ENCODE measurements at places on chromosomes 1 and 21.
A peak's percentile ranks its signal among the peaks of the same experiment; 100 is the strongest.

DNA sequence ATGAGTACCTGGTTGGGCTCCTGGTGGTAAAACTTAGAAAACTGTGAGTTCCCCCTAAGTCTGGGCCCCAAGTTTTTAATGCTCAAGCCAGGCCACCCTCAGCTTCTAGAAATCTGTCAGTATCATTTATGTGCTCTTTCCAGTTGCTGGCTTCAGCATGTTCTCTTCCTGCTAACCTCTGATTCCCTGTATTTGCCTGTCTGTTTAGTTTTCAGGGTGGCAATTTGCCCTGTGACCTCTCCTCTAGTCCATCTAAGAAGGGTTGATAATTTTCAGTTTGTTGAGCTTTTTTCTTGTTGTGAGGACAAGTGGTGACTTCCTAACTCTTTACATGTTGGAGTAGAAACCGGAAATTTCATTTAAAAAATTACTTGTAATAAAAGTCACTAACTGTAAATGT is 16.0 kb upstream of the S100A10 start:
- no peak for DNase-seq

- no peak for DNase-seq
Observed at GRCh38 chr1:168560370-168560769, 16.0 kb upstream of the XCL1 start.

DNA sequence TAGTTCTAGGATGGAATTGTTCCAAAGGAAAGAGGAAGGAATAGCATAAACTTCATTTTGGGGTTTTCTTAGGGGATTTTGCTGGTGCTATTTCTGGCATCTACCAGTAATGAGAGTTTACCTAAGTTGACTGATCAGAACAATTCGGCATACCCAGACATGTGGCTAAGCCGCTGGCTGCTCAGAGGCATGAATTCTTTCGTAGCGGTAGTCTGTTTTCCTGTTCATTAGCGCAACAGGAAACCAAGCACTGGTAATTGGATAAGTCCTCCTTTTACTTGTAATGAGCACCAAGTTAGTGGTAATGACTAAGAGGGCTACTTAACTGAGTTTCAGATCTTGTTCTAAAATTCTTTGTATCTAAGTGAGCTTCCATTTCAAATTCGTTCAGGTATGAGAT is 38.6 kb downstream of the C21orf91 start:
- DNase-seq, result no peak

DNA sequence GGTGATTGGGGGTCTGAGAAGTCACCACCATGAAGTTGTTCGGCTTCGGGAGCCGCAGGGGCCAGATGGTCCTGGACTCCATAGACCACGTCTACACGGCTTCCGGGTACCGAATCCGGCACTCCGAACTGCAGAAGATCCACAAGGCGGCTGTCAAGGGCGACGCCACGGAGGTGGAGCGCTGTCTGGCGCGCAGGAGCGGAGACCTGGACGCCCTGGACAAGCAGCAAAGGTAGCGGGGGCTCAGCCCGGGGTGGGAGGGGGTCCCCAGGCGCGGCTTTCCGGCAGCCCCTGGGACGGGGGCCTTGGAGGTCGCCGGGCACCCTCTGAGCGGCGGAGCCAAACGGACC is 146.5 kb downstream of the LIPI start:
- no peak for DNase-seq

GRCh38 chr1:195663549-195664280 is 944.5 kb downstream of the KCNT2 start:
- DNase-seq, result no peak

- no peak for DNase-seq
Observed at GRCh38 chr1:25128121-25128621, 104.1 kb downstream of the SYF2 start.

GRCh38 chr1:161787355-161787754 is 21.2 kb downstream of the ATF6 start:
- DNase-seq, result no peak

GRCh38 chr1:87575528-87575927 is 246.8 kb downstream of the LMO4 start:
- no peak for DNase-seq

DNA sequence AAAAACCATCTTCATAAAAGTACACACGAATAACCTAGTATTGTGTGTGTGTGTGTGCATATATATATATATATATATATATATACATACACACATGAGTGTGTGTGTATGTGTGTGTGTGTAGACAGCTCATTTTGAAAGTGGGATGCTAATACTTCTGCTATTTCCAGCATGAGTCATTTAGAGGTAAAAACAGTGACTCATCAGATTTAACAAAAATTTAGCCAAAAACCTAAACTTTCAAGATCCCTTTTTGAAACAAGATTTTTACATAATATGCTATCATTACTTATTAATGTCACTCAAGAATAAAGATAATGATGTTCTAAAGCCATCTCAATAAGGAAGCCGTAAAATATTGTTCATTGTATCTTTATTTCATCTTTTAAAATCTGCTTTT is 35.6 kb upstream of the ADGRL4 start:
- no peak for DNase-seq

DNA sequence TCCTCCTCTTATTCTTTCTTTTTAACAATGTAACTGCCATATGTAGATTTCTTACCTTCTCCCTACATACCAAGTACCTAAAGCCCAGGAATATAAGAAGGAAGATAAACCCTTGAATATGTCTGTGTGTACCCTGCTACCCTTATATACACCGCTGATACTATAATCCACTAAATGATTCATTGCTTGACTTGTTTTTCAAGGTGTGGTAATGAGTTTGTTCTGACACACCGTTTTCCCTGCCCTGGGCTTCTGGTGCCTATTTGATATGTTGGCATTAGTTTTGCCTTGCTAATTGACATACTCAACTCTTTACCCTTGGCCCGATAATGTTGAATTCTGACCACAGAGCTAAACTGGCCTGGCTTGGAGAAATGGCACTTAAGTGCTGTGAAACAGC is 64.3 kb downstream of the IL23R start:
- no peak for DNase-seq

DNA sequence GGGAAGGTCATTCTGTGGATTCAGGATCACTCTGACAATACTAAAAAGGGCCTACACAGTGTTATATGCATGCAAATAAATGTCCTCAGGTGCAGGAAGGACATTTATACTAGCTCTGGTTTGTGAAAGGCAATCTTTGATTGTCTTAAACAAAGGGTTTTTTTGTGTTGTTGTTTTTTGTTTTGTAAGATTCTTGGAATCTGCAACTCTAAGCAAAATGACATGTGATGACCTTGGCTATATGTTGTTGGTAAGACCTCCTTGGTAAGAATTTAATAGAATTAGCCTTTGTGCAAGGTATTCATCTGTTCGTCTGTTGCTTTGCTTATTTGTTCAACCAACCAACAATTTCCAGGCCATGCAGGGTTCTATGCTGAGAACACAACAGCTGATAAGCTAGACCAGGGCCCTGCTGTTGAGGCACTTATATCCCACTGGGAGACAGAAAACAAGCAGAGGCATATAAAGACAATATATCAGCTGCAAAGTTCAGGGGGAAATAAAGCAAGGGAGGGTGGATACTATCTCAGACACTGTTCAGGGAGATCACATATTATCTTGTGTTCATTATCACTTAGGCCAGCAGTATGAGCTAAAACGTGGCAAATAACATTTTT is 60.3 kb downstream of the FH start:
- DNase-seq, result no peak

- no peak for DNase-seq
Observed at GRCh38 chr1:180084867-180085266, 69.8 kb upstream of the QSOX1 start.

- no peak for DNase-seq
Observed at GRCh38 chr1:44497422-44498170, 92.5 kb downstream of the RNF220 start.

DNA sequence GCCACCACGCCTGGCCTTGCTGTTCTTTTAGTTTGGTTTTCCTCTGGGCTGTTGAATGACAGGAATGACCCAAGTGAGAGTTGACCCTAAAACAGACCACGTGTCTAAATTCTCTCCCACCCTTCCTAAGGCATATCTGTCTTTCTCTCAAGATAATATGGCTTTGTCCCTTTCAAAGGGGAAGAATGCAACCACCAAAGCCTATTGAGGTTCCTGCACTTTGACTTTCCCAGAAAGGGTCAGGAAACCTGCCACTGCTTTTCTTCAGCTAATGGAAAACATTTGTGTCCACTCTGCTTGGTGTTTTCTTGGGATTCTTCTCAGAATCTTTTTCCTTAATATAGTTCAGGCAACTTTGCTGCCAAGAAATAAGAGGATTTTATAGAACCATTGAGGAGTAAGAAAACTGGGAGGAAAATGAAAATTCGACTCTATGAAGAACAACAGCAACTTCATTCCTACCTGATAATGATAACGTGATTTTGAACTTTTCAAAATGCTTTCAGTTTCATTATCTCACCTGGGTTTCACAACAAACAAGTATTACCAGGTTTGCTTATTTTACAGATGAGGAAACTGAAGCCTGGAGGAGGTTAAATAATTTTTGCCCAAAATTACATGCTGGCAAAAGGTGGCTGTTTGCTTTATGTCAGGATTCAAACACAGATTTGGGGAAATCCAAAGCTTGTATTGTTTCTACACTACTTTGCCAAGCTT is 6.9 kb downstream of the PLPP3 start:
- DNase-seq, result no peak

DNA sequence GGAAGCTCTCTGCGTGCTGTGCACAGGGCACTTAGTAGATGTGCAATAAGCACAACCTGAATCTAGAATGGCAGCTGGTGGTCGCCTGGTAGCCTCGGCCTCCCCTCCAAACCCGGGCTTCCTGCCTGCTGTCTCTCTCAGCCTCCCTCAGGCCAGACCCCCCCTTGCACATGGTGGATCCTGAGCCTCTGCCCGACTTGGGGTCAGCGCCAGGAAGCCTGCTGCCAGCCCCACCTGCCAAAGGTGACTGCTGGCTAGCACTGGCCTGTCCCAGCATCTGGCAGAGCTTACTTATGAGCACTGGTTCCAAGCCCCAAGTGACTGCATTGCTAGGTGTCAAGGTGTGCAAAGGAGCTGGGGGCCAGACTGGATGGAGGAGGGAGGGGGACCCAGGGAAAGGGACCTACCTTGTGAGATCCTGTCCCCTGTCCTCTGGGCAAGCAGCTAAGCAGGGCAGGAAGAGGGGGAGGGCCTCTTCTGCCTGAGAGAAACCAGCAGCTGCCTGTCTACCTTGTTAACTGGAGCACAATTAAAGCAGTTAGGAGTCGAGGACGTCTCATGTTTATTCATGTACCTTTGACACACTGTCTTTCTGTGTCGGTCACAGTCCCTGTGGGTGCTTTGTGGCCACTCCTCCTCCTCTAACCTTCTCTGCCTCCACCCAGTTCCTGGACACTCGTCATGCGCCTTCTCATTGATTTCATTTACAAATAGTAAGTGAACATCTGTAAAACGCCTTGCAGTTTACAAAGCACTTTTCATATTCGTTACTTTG is 100.9 kb downstream of the DDX20 start:
- no peak for DNase-seq

- DNase-seq, result no peak
Observed at GRCh38 chr1:3114131-3114744, 45.2 kb downstream of the PRDM16 start.

GRCh38 chr1:238005116-238005515 is 114.4 kb upstream of the ZP4 start:
- DNase-seq, result no peak

- no peak for DNase-seq
Observed at GRCh38 chr1:93672477-93673162, 9.0 kb downstream of the BCAR3 start.

- DNase-seq, result no peak
Observed at GRCh38 chr1:44250068-44250781, 37.0 kb downstream of the DMAP1 start.

GRCh38 chr1:159927849-159928431 is 2.6 kb upstream of the TAGLN2 start:
- DNase-seq, result no peak

DNA sequence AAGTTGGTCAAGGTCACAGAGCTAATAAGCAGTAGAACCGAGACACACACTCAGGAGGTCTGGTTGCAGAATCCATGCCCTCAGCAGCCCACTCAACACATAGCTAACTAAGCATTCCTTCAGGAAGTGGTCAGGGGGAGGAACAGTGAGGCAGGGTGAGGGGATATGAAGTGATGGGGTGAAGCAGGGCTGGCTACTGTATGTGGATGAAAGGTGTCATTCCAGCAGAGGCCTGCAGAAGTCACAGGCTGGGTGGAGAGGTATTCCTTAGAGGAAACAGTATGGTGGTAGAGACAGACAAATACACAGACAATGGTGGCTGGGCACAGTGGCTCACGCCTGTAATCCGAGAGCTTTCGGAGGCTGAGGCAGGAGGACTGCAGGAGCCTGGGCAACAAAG is 14.1 kb downstream of the TMCO4 start:
- no peak for DNase-seq

DNA sequence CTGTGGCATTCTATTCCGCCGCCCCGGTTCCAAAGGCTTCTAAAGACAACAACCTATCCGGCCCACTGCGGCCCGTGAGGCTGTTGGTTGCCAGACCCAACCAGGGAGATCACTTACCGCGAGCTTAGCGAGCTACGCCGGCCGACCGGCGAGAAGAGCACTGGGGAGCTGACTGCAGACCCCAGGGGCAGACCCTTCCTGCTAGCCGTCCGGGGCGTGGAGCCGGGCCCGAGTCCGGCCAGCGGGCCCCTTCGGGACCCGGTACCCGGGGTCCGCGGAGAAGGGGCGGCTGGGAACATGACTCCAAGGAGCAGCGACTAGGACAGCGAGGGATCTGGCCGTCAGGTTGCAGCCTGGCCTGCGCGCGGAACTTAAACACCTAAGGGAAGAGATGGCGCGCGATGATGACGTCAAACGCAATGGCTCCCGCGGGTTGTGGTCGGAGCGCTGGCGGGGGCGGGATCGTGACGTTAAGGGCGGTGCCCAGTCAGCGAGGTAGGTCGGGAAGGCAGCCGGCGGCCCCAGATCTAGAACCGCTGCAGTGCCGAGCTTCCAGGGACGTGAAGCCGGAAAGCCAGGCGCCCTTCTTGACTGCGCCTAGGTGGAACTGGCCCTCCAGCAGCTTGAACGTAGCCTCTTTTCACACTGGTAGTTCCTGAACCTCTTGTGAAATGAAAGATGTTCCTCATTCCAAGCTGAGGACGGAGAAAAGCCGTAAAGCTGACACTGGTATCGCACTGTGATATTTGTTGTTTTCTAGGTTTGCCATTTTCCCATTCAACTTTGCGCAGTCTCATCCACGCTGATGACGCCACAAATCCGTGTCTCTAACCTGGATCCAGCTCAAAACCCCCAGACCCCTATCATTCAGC is at the start of gene NUP133:
Gene NUP133 (minus strand): TSS at position 391 of the 872 bp plus-strand sequence. CDS start 92 bp downstream, at position 299.
- peak; percentile 99 for DNase-seq

- no peak for DNase-seq
Observed at GRCh38 chr1:32208891-32209328, at the start of gene DCDC2B. DCDC2B (plus strand) TSS chr1:32209089; CDS start chr1:32209094, 5 bp downstream.

DNA sequence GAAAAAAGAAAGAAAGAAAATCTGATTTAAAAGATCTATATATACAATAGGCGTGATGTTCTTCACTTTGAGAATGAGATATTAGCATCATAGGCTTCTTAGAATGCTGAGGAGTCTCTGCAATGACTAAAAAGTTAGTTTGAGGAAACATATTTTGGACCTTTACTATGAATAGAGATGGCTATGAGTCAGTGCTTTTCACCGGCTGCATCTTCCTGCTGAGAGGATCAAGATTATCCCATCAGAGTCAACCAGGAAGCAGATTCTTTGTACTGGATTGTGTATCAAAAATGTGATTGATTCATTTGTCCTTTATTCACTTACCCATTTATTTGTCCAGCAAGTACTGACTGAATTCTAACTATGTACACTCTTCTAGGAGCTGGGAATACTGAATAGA is 144.2 kb downstream of the KCNK2 start:
- DNase-seq, result no peak
